Tibial artery (tissue), 4 donors: ENCODE measurements at places on chromosomes 7 and 10.

GRCh38 chr10:1613511-1613910 is 123.8 kb downstream of the ADARB2 start:
- H3K27me3 ChIP-seq, result no peaks in the 10 kb centered on the region
- H3K4me1 ChIP-seq, result no peaks in the 10 kb centered on the region
- H3K27ac ChIP-seq, result no peak overlapping the region
- no peak for DNase-seq
- no peak overlapping the region for H3K4me3 ChIP-seq
- no peaks in the 10 kb centered on the region for H3K36me3 ChIP-seq

DNA sequence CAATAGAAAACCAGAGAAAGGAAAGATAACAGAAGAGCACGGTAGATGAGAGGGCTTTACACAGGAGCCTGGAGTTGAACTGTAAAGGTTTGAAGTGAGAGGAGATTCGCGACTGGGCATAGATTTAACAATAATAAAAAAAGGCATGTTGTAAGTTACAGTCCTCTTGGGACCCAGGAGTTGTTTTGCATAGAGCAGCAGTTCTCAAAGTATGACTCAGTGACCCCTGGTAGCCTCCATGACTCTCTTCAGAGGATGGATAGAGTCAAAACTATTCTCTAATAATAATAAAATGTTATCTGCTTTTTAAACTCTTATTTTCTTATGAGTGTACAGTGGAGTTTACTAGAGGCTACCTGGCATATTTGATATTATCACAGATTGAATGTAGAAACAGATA is 262.3 kb downstream of the SORCS3 start:
- no peaks in the 10 kb centered on the region for H3K36me3 ChIP-seq
- no peaks in the 10 kb centered on the region for H3K27me3 ChIP-seq
- no peaks in the 10 kb centered on the region for H3K4me1 ChIP-seq
- no peak overlapping the region for H3K27ac ChIP-seq
- no peak overlapping the region for H3K4me3 ChIP-seq

DNA sequence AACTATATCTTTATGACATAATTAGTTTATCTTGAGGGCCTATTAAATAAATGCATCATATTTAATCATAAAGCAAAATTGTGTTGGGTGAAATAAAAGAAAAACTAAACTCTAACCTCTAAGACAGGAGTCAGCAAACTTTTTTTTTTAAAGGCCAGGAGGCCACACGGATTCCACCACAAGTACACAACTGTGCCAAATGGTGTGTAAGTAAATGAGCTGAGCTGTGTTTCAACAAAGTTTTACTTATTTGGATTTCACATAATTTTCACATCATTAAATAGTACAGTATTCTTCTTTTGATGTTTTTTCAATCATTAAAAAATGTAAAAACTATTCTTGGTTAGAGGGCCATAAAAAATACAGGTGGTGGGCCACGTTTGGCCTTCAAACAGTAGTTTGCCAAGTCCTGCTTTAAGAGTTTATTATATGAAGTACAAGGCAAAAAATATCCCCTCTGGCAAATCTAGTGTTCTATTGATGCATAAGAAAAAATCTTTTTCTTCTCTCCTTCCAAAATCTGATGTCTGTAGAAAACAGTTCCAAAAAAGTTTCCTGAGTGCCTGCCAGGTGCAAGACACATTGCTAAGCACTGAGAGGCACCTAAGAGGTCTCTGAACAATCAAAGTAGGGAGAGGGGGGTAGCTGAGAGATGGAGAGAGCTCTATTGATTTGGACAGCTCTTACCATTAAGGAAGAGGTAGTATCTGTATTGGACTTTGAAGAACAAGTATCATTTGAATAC is 26.5 kb upstream of the SPOCK2 start:
- H3K27me3 ChIP-seq, result no peaks in the 10 kb centered on the region
- no peak overlapping the region for H3K27ac ChIP-seq
- H3K36me3 ChIP-seq, result no peaks in the 10 kb centered on the region
- H3K4me3 ChIP-seq, result no peak overlapping the region
- H3K4me1 ChIP-seq, result no peaks in the 10 kb centered on the region
- no peak for DNase-seq

- no peaks in the 10 kb centered on the region for H3K36me3 ChIP-seq
- no peak overlapping the region for H3K4me3 ChIP-seq
- no peaks in the 10 kb centered on the region for H3K4me1 ChIP-seq
- H3K27me3 ChIP-seq, result peaks cover 25% of the 10 kb centered on the region
- H3K27ac ChIP-seq, result no peak overlapping the region
These were observed 26.6 kb downstream of the INSIG1 start for GRCh38 chr7:155324012-155324917.

GRCh38 chr7:37419496-37419895 is 29.2 kb downstream of the ELMO1 start:
- H3K36me3 ChIP-seq, result no peaks in the 10 kb centered on the region
- DNase-seq, result no peak
- no peak overlapping the region for H3K4me3 ChIP-seq

GRCh38 chr7:8212638-8213037 is 49.3 kb downstream of the ICA1 start:
- H3K4me1 ChIP-seq, result no peaks in the 10 kb centered on the region
- H3K27me3 ChIP-seq, result no peaks in the 10 kb centered on the region
- DNase-seq, result no peak

GRCh38 chr7:55540226-55540858 is 32.0 kb downstream of the VOPP1 start:
- H3K36me3 ChIP-seq, result no peaks in the 10 kb centered on the region
- H3K27ac ChIP-seq, result no peak overlapping the region
- no peaks in the 10 kb centered on the region for H3K4me1 ChIP-seq
- no peaks in the 10 kb centered on the region for H3K27me3 ChIP-seq

DNA sequence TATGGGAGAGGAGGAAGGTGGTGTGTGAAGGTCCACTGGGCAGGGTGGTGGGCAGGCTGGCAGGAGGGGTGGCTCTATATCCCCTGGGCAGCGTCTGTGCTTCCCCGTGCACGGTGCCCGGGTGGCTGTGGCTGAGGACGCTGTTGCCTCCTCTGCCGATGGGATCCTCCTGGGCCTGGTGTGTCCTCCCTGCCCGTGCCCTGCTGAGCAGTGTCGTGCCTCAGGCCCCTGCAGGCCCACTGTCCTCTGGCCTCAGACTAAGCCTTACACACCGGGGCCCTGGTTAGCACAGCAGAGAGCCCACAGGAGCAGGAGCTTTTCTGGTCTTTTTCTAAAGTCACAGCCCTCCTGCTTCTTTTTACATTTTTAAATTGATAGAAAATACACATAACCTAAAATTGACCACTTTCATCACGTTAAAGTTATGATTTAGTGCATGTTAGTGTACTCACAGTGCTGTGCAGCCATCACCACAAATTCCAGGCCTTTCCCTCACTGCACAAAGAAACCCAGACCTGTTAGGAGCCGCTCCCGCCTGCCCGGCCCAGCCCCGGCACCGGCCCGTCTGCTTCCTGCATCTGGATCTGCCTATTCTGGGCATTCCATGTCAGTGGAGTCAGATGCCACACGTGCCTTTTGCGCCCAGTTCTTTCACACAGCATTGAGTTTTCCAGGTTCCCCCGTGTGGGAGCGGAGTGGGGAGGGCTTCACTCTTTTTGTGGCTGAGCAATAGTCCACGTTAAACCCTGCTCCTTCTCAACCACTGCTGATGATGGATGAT is 19.4 kb downstream of the PFKFB3 start:
- H3K4me1 ChIP-seq, result no peaks in the 10 kb centered on the region
- H3K27ac ChIP-seq, result no peak overlapping the region
- peaks cover 93% of the 10 kb centered on the region for H3K36me3 ChIP-seq
- DNase-seq, result no peak

DNA sequence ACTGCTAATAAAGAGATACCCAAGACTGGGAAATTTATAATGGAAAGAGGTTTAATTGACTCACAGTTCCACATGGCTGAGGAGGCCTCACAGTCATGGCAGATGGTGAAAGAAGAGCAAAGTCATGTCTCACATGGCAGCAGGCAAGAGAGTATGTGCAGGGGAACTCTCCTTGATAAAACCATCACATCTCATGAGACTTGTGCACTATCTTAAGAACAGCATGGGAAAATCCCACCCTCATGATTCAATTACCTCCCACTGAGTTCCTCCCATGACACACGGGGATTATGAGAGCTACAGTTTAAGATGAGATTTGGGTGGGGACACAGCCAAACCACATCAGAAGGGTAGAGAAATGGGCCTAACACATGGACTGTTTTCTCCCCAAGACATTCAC is 156.3 kb downstream of the CCDC71L start:
- no peak overlapping the region for H3K4me3 ChIP-seq
- no peak overlapping the region for H3K27ac ChIP-seq
- H3K4me1 ChIP-seq, result no peaks in the 10 kb centered on the region
- H3K36me3 ChIP-seq, result no peaks in the 10 kb centered on the region
- no peaks in the 10 kb centered on the region for H3K27me3 ChIP-seq

GRCh38 chr10:33010132-33011037 is 52.4 kb upstream of the ITGB1 start:
- H3K4me1 ChIP-seq, result no peaks in the 10 kb centered on the region
- no peaks in the 10 kb centered on the region for H3K27me3 ChIP-seq
- DNase-seq, result no peak
- no peak overlapping the region for H3K27ac ChIP-seq
- H3K4me3 ChIP-seq, result no peak overlapping the region

GRCh38 chr10:96338279-96338925 is 20.4 kb downstream of the OPALIN start:
- DNase-seq, result no peak
- H3K27ac ChIP-seq, result no peak overlapping the region
- H3K27me3 ChIP-seq, result no peaks in the 10 kb centered on the region
- no peak overlapping the region for H3K4me3 ChIP-seq
- H3K4me1 ChIP-seq, result no peaks in the 10 kb centered on the region

- no peak overlapping the region for H3K27ac ChIP-seq
- no peak overlapping the region for H3K4me3 ChIP-seq
- no peaks in the 10 kb centered on the region for H3K27me3 ChIP-seq
These were observed 14.2 kb downstream of the DNAJC9 start for GRCh38 chr10:73232887-73233286.

DNA sequence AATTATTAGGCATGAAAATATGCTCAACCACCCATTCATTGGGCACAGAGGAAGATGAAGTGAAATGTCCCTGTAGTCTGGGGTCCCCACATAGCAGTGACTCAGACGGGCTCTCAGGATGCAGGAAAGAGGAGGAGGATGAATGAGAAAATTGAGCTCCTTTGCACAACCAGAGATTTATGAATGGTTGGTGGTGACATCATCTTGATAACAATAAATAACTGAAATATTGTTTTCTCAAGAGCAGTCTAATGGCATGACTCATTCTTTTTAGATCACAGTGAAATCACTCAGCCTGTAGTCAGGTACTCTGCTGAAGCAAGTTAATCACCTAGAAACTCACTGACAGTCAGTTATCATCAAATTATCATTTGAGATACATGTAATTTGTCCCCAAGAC is 254.1 kb downstream of the RELN start:
- DNase-seq, result no peak
- no peaks in the 10 kb centered on the region for H3K27me3 ChIP-seq
- no peak overlapping the region for H3K4me3 ChIP-seq
- no peak overlapping the region for H3K27ac ChIP-seq
- no peaks in the 10 kb centered on the region for H3K36me3 ChIP-seq

DNA sequence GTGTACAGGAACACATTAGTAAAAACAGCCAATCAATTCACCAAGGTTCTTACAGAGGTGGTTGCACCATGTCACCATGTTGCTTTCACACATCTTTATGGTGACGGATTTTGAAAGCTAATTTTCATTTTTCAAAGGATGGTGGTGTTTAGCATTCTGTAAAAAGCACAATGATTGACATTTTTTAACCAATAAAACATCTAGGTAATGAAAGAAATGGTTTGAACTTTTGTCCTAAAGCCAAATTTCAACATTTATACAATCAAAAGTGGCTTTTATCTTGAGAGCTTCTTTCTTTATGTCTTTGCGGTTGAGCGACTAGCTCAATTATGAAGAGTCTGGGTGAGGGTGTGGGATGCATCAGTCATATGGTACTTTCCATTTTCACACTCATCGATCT is 94.4 kb downstream of the MALRD1 start:
- no peak for DNase-seq
- no peak overlapping the region for H3K27ac ChIP-seq
- no peak overlapping the region for H3K4me3 ChIP-seq

DNA sequence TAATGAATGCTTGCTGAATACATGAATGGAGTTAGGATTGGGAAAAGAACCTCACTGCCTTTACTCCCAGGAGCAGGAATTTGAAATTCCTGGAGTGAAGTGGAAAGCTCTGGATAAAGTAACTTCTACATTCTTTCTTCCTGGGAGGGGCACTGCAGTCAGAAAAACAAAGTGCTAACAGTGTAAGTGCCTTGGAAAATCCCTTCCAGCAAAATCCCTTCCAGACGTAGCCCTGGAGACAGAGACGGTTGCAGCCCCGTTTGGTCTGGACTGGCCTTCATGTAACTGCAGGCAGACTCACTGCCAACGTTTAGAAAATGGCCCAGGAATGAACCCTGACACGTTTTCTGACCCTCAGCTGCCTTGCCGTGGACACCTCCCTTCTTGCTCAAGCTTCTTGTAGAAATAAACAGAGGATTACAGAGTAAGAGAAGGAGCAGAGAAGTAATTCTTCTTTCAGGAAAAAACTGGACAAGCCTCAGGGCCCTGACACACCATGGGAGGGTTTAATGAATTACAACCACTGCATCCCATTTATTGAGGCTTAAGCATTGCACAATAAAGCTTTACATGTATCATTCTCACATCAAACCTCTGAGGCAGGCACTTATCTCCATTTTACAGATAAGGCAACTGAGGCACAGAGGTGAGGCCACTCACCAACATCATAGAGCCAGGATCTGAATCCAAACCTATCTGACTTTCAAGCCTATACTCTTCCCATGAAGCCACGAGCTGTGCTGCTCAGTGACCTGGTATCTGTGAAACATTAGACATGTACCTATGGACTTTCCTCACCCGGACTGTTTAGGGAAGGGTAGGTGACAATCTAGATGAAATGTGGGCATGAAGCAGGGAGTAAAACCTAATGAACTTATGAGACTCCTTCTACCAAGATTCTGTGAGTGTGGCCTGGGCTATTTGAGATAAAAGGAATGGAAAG is 7.8 kb downstream of the ITPRIP start:
- no peak overlapping the region for H3K4me3 ChIP-seq
- H3K36me3 ChIP-seq, result no peaks in the 10 kb centered on the region
- H3K27me3 ChIP-seq, result no peaks in the 10 kb centered on the region
- peak overlapping the region; percentile 80 for H3K27ac ChIP-seq
